G401 (cell line): ENCODE measurements at places on chromosomes 16 and 17.
A peak's percentile ranks its signal among the peaks of the same experiment; 100 is the strongest.

DNA sequence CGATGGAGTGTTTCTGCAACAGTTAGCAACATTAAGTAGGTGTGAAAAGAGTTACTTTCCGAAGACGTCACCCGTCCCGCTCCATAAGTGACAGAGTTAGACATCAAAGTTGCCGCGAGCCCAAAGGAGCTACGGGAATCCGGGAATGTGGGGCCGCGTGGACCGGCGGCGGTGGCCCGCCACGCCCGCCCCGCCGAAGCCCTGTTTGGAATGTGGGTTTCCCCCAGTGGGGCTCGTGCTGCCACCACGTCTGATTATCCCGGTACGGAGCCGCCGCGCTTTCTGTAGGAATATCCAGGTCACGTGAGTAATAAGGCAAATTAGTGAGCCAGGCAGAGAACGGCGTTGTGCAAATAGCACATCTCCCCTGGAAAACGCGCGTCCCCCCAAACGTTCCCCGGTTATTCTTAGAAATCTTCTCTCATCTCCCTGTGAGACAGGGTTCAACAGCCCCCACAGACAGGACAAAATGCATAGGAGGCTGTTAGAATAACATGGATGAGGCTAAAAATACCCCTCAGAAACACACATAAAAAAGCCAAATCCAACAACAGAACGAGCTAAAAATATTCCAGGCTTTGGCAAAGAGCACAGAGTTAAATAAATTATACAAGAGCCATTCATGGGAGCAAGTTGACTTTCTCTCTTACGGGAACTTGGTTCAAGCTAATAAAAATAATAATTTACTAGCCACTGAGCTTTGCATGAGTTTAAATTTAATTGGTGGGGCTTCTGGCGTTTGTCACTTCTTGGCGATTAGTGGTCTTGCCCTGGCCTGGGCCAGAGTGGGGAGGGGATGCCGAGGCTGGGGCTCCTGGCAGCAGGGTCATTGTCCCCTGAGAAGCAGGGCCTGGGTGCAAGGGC, 8.6 kb downstream of the BAHCC1 start:
- peak; percentile 61 for DNase-seq

- DNase-seq: peak; percentile 94
These were observed 30.3 kb upstream of the RPH3AL start for GRCh38 chr17:382644-383533.

- no peak for DNase-seq
These were observed 75.2 kb upstream of the RNU2-1 start for GRCh38 chr17:43308999-43309398.

DNA sequence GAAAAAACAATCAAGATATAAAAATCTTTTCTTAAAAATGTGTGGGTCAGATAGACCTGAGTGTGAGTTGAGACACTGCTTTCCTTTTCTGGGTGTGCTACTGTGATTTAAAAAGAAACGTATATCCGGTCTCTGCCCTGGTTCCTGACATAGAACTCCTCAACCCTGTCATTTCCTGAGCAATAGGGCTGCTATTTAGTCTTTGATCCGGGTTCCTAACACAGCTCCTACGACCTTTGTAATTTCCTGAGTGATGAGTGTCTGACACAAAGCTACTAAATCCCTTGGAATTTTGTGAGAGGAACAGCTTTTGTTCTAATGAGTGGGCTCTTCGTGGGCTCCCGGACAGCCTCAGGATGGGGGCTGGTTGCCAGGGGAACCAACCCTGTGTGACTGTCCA, 93.9 kb upstream of the FA2H start:
- DNase-seq: no peak

- DNase-seq: no peak
These were observed 47.9 kb upstream of the TAOK1 start for GRCh38 chr17:29342158-29342765.
